Dorsolateral prefrontal cortex (tissue), 122 donors: ENCODE measurements at places on chromosomes 2 and 18.

DNA sequence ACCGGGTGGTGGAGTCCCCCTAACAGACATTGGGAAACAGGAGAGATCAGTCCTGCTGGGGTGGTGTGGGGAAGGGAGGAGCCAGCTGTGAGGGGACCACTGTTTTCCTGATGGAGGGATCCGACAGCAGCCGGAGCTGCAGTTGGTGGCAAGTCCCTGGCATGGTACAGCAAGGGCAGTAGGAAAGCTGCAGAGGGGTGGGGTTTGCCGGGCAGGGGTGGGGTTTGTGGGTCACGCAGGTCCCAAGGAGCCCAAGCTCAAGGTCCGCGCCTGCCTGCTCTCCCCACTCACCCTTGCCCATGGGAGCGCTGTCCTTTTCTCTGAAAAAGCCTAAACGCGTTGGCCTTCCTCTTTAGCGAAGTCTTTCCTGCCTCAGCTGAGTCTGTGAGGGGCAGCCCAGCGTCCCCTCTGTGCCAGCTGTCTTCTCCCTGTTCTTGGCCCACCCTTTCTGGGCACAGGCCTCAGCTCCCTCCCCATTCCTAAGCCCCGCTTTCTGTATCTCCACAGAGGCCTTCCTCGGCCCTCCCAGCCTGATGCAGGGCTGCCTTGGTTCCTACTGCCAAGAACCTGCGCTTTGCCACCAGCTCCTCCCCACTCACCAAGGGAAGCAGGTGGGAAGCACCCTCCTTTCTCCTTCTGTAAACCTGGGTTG, 29.3 kb upstream of the INHBB start:
- DNase-seq = no peak

DNA sequence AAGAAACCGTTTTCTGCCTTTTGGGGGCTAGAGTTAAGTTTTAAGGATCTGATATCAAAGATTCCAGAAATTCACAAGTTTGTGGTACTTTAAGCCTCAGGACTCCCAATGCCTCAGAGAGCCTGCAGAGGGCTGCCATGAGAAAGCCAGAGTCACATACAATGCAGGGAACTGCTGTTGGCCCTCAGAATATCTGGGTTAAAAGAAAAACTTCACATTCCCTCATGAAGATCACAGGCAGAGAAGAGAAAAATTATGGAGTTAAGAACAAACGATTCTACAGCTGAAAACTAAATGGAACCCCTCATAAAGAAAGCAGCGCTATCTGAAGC, 39.5 kb downstream of the HDAC4 start:
- DNase-seq = peak; percentile 31

DNA sequence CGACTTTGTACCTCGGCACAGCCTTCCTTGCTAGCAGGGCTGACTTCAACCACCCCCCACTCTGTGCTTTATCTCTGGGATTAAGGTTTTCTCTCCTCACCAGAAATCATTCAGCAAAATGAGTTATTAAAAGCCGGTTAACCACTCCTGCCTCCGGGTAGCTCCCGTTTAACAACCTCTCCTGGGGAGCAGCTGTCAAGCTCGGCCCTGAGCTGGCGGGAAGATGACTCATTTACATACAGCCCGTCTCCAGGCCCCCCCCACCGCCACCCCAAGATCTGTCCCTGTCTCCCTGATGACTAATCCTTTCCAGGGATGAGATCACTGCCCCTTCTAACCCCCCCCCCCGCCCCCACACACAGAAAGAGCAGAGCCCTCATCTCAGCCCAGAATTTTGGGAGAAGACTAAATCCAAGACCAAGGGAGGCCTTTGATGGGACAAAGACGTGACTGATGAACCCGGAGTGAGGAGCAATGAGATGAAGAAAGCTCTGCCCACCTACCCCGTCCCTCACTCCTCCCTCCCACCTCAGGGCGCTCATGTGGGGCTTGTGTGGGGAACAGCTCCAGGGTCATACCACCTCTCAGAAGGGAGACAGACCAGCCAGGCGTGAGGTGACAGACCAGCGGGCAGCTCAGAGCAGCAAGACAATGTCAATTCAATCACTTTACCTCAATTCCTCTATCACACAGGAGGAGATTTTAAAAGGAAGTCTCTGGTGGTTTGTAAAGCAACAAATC, 131.4 kb downstream of the MSH2 start:
- DNase-seq = peak; percentile 61

GRCh38 chr2:199105826-199106225, 351.9 kb downstream of the SATB2 start:
- DNase-seq = no peak
